ENCODE measurements at places on chromosomes 3 and 15.

GRCh38 chr3:27533718-27534573 lies 49.8 kb upstream of the SLC4A7 start:
- no peaks in the 10 kb centered on the region for H3K36me3 ChIP-seq
- DNase-seq: no peak
- no peak overlapping the region for H3K27ac ChIP-seq

DNA sequence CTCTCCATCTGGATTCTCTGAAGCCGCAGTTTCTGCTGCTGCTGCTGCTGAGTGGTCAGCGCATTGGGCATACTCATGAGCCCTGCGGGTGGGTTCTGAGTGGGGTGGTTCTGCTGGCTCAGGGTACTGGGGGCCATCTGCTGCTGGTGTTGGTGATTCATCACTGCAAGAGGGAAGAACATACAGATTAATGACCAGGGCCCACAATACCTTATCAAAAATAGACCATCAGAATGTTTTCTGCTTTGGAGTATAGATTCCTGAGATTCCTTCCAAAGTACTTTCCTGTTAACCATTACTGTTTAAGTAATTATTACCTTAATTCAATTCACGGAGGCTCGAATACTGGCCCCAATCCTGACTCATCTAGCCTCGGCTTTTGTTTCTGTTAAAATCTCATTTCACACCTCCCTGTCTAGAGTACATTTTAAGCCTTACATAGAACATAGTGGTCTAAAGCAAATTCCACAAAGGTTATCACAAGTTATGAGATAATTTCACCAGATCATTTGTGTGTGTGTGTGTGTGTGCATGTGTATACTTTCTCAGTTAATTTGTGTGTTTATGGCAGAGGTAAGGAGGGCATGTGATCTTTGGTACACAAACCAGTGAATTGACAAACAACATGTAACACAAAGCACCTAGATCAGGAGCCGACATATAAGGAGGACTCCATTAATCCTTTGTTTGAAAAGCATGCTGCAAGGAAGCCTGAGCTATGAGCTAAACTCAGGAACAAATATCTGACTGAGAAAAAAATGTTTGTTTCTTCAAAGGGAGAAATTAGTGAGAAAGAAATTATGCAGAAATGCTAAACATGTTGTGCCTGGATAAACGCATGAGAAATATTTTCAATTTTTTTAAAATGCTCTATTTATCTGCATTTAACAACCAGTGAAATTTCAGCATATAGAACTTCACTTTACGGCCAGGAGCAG lies 68.1 kb downstream of the TM4SF4 start:
- peak overlapping the region; percentile 6 for H3K4me3 ChIP-seq
- no peak for DNase-seq
- peak overlapping the region; percentile 55 for H3K27ac ChIP-seq
- peaks cover 9% of the 10 kb centered on the region for H3K36me3 ChIP-seq
- H3K4me1 ChIP-seq: peaks cover 73% of the 10 kb centered on the region

DNA sequence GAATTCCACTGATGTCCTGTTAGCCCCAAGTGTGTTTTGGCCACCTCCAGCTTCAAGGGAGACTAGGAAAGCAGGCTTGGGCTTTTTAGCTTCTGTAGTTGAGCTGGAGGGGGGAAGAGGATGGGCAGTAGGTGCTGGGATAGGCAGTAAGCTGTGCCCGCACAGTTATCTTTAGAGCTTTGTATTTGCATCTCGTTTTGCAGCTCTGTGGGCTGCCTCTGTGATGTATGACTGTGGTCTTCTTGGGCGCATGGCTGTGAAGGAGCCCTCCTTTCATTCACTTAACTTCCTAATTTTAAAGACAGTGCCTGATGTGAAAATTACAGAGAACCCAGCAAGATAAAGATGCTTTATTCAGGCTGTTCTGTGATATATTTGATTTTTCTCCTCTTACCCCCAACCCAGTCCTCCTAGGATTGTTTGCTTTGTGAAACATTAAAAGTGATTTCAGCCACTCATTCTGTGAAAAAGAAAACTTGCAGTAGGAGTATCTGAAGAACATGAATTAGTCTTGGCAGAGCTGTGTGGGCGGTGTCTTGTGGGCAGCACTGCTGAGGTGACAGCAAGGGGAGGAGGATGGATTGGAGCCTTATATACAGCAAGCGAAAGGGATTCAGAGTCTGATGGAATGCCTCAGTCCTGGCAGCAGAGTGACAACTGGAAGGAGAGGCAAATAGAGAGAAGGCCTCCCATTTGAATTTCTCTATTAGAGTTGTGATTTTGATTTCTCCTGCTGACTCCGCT lies 74.3 kb downstream of the LARS2 start:
- H3K4me3 ChIP-seq: no peak overlapping the region
- peaks cover 34% of the 10 kb centered on the region for H3K4me1 ChIP-seq
- H3K27me3 ChIP-seq: no peaks in the 10 kb centered on the region
- peaks cover 32% of the 10 kb centered on the region for H3K36me3 ChIP-seq

DNA sequence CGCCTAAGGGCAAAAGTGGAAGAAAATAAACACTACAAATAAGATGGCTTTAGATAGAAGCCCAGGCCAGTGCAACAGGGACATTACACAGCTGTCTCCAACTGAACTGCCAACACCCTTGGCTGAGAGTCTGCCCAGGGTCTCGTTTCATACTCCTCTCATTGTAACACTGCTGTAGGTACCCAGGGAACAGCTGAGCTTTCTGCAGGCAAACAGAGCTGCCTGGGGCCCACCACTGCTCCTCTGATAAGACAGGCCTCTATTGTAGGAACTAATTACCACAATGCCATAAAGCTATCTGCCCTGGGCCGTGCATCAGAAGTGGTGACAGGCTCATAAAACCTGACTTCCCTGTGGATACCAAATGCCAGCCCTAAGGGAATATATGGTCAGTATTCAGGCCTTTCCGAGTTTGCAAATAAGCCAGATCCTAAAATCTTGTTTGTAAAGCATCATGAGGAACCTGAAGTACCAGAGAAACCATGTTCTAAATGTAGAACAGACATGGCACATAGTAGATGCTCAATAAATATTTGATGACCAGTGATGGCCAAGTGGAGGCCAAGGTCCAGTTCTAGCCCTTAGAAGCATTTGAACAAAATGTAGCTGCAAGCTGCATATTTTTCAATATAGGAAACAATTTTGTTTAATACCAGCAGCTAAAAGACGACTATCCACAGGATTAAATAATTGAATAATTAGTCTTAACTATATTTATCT lies 84.3 kb upstream of the NEO1 start:
- no peaks in the 10 kb centered on the region for H3K36me3 ChIP-seq
- no peak overlapping the region for H3K4me3 ChIP-seq
- no peak overlapping the region for H3K27ac ChIP-seq
- no peaks in the 10 kb centered on the region for H3K4me1 ChIP-seq

DNA sequence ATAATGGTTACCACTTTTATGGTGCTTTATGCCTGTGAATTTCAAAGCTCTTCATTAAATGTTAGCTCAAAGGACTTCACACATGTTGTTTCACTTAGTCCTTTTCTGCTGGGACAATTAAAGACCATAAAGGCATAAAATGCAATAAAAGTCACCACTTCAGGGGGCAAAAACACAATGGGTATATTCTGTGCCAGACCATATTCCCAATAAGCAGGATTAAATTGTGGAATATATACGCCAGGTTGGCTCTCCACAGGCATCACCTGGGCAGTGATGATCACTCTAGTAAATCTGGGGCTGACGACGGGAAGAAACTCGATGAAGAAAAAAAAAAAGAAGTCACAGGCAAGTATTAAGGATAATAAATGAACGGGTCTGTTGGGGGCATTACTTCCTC lies 370.2 kb upstream of the CNTN4 start:
- H3K4me3 ChIP-seq: no peak overlapping the region
- no peaks in the 10 kb centered on the region for H3K36me3 ChIP-seq
- H3K4me1 ChIP-seq: no peaks in the 10 kb centered on the region
- DNase-seq: no peak

DNA sequence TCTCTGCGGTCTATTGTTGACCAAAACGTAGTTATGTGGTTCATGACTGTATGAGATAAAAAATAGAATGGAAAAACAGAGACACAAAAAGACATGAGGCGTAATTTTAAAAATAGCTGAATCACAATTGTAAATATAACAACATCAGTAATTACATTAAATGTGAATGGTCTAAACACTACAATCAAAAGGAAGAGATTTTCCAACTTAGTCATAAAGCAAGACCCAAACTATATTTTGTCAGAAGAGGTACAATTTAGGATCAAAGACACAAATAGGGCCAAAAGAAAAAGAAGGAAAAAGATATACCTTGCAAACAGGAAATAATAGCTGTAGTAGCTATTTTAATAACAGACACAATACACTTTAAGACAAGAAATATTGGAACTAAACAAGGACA lies 61.5 kb downstream of the LRRC28 start:
- H3K4me3 ChIP-seq: no peak overlapping the region
- H3K36me3 ChIP-seq: peaks cover 21% of the 10 kb centered on the region
- no peaks in the 10 kb centered on the region for H3K27me3 ChIP-seq
- no peak overlapping the region for H3K27ac ChIP-seq
- peaks cover 3% of the 10 kb centered on the region for H3K4me1 ChIP-seq
- DNase-seq: no peak

GRCh38 chr3:169748670-169749069 lies 16.2 kb downstream of the TERC start:
- H3K36me3 ChIP-seq: no peaks in the 10 kb centered on the region
- H3K27me3 ChIP-seq: peaks cover 34% of the 10 kb centered on the region
- DNase-seq: no peak
- peaks cover 5% of the 10 kb centered on the region for H3K4me1 ChIP-seq
- no peak overlapping the region for H3K4me3 ChIP-seq

DNA sequence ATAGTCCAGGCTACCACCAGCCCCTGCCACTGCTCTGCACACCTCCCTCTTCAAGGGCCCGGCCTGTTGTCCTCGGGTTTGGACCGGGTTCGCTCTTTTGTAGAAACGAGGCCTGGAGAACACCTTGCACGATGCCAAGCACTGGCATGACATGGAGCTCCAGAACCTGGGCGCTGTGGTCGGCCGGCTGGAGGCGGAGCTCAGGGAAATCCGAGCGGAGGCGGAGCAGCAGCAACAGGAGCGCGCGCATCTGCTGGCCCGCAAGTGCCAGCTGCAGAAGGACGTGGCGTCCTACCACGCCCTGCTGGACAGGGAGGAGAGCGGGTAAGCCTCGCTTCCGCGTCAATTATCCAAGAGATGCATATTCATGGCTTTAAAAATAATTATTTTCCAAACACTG lies 72.4 kb downstream of the BFSP2 start:
- H3K27ac ChIP-seq: peak overlapping the region; percentile 90
- peaks cover 4% of the 10 kb centered on the region for H3K27me3 ChIP-seq
- peak overlapping the region; percentile 21 for H3K4me3 ChIP-seq
- no peaks in the 10 kb centered on the region for H3K36me3 ChIP-seq

DNA sequence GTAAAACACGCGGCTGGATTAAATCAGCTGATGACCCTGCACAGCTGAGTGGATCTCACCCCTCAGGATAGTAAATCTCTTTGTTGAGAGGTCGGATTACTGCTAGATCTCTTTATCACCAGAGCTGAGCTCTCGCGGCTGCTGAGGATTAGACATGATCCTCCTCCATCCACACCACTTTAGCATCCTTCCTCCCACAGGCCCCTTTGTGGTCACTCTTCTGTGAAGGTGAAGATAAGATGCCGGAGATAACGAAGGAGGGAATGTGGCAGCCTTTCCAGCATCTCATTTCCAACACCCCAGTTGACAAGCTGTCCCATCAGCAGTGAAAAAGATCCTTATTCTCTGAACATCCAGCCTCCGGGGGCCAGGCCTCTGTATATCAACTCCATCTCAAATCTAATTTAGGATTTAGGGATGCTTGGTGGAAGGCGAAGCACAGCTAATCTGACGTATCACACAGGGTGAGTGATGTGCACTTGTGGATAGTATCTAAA lies 47.5 kb upstream of the SELENOK start:
- no peaks in the 10 kb centered on the region for H3K4me1 ChIP-seq
- no peak for DNase-seq
- H3K36me3 ChIP-seq: peaks cover 5% of the 10 kb centered on the region
- no peak overlapping the region for H3K4me3 ChIP-seq

DNA sequence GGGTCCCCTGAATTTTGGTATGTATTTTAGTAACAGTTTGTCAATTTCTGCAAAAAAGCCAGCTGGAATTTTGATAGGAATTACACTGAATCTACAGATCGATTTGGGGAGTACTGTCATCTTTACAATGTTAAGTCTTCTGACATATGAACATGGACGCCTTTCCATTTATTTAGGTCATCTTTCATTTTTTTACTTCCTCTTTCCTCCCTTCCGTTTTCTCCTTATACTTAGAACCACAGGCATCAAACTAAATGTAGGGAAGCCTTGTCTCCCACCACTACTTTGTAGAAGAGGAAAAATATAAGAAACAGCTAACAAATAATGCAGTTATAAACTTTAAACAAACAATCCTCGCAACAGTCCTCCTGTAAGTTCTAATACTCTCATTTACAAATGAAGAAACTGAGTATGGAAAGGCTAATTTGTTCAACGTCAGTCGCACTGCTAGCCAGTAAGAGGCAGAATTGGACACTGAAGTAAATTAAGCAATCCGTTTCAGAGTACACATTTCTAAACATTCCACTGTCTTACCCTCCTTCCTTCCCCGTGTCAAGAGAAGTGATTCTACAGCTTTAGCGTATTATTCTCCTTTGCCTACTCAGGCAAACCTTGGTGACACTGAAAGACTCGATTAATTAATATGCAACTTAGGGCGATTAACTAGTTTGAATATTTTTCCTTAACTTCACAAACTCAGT lies 25.6 kb downstream of the RHOA start:
- no peak for DNase-seq
- H3K36me3 ChIP-seq: peaks cover 3% of the 10 kb centered on the region
- H3K27me3 ChIP-seq: no peaks in the 10 kb centered on the region
- H3K4me1 ChIP-seq: peaks cover 12% of the 10 kb centered on the region
- H3K4me3 ChIP-seq: no peak overlapping the region
- H3K27ac ChIP-seq: no peak overlapping the region

DNA sequence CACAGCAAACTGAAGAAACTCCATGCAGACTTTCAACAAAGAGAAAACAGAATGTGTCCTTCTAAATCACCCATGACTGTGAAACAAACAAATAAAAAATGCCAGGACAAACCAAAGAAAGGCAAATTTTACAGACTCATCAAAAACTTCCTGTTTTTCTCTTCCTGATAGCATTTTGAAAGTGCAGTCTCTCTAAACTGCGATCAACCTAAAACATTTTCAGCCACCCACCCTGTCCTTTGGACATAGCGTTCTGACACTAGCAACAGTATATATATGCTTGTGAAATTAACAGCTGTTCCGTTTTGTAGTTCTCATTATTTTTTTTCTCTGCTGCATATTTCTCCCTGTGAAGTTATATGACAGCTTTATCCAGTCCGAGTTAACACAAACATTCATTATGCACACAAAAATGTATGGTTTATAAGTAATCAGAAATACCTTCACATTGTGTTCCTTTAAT lies 151.7 kb downstream of the FBN1 start:
- H3K27ac ChIP-seq: peak overlapping the region; percentile 20
- H3K36me3 ChIP-seq: peaks cover 2% of the 10 kb centered on the region
- DNase-seq: no peak

DNA sequence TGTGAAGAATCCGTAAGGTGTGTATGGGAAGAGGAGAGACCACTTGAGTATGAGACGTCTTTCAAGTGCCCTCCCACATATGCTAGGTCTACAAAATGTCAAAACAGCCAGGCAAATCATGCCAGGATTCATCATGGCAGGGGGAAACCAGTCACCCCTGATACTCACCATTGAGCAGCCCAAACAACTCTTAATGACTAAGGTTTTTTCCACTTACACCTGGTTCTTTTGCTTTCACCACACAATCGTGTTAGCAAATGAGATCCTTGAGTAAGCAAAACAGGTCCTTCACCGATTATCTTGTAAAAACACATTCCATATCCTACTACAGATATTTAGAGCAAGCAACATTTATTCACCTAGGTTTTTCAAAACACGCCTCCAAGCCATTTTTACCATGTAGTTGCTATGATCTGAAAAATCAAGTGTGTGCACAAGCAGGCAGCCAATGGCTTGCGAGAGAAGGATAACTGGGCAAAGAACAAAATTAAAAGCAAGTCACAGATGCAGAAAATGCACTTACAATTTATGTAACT lies 177.5 kb upstream of the LPP start:
- H3K36me3 ChIP-seq: no peaks in the 10 kb centered on the region
- peaks cover 3% of the 10 kb centered on the region for H3K27me3 ChIP-seq
- no peak for DNase-seq
- no peak overlapping the region for H3K4me3 ChIP-seq

Measured in neural crest cell (in vitro differentiated cells).